Stimulated activated CD4-positive, alpha-beta T cell treated with anti-CD3 and anti-CD28 coated beads, Interleukin-1b, Interleukin-23, amount 100 ng/mL, for 4 hours (primary cell): ENCODE measurements at places on chromosomes 4 and X.

DNA sequence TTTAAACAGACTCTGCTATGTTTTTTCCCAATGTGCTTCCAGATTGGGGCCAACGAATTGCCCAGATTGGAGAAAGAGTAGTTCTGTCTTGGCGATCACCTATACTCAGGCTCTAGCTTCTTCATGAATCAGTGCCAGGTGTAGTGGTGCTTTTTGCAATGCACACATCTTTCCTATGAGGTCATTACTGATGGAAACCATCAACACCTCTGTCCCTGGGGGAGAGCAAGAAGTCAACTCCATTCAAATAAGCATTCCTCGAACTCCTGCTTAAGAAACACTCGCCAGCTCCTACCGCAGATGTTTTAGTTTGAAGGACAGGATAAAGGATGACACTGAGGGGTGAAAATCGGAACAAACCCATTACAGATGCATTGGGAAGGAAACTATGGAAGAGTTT lies 156.5 kb upstream of the DKK2 start:
- DNase-seq: no peak

DNA sequence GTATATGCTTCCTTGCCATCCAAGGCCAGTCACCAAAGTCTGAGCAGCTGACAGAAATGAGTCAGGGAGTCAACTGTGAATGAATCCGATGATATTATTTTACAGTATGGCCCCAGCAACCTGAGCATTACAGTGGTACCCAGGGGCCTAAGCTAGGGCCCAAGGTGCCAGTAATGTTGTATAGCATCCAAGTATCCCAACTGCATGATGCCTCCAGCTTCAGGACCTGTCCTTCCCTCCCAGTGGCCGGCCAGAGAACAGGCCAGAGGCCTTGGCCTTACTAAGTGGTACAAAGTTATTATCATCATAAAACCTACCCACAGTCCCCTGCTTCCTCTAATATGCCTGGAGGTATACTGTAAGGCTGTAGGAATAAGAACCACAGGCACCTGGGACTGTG lies 79.9 kb downstream of the RFC1 start:
- DNase-seq: no peak

- no peak for DNase-seq
Observed at GRCh38 chrX:73940893-73941470, 363.0 kb upstream of the ZCCHC13 start.

- DNase-seq: no peak
Observed at GRCh38 chr4:89719536-89720090, 117.3 kb downstream of the SNCA start.

GRCh38 chrX:124239324-124239723 lies 93.1 kb upstream of the TEX13D start:
- no peak for DNase-seq

DNA sequence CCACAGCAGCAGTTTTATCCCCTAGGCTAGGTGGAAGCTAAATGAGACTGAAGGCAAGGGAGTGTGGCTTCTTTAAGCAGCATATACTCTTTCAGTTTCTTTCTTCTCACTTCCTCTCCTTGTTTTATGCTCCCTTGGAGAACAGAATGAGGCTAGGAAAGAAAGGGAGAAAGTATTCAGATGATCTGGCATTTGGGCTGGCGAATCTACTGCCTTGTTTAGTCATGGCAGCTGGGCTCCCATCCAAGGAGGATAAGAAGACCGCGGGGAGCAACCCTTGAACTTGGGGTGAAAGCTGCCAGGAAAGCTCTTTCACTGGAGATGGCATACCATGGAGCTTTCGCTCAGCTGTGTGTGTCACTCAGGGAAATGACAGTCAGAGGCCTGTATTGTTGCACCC lies 72.1 kb downstream of the ARHGEF38 start:
- no peak for DNase-seq

GRCh38 chr4:100738196-100739165 lies 220.7 kb upstream of the EMCN start:
- no peak for DNase-seq

DNA sequence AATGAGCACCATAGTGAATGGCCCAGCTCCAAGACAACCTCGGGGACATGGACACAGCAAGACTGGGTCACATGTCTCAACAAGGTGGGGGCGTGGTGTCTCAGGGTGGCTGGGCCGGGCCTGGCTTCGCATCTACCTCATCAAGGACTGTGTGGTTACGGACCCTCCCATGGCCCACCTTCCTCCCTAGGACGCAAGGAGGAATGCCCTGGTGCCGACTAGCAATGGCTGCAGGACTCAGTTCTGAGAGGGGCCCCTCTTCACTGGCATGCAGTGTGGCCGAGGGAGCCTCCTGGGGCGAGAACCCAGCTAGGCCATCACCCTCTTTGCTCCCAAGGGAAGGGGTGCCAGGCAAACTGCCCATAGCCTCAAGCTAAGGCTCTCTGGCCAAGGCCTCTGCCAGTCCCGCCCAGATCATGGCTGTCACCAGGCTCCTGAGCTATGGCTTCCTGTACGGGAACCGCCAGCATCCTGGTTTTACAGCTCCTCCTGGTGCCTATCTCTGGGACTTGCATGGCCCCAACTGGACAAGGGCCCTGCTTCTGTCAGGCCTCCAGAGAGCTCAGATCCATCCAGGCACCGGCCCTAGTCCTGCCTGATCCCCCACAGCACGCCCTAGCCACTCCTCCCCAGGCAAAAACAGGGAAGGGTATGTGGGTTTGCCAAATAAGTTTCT lies 218.0 kb upstream of the AGTR2 start:
- DNase-seq: no peak

DNA sequence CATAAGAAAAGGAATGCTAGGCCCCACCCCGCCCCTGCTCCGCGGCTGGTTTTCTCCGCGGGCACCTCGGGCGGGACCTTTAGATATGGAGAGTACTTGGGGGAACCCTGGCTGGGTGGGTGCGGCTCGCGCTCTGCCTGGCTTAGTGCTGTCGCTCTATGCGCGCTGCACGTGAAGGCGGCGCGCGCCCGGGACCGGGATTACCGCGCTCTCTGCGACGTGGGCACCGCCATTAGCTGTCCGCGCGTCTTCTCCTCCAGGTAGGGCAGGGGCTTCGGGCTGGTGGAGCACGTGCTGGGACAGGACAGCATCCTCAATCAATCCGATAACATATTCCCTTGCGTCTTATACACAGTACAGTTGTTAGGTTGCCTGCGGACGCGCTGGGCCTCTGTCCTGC lies 56.0 kb downstream of the MAGEB10 start:
- DNase-seq: no peak

DNA sequence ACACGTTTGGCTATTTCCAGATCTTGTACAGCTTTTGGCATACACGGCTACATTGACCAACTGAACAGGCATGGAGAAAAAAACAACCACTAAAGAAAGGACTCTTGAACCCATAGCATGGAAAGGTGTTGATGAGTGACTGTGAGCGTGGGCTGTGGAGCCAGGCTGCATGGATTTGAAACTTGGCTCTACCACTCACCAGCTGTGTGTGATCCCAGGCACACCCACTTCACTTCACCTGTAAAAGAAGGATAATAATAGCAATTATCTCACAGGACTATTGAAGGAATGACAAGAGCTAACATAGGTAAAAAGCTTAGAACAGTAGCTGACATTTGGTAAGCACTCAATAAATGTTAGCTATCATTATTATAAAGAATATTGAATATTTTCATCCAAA lies 301.7 kb upstream of the CPEB2 start:
- no peak for DNase-seq

DNA sequence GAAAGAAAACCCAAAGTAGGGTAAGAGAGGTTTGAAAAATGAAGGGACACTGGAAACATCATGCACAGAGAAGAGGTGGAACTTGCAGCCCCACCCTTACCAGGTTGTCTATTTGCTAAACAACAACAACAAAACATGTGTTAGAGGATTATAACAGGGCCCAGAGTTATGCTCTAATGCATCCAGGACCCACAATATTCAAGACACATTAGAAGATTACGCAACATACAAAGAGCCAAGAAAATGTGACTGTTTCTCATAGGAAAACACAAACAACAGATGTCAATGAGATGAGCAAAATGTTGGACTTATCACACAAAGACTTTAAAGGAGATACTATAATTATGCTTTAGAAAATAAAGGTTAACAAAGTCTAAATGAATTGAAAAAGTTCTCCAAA lies 128.5 kb downstream of the LRBA start:
- no peak for DNase-seq

DNA sequence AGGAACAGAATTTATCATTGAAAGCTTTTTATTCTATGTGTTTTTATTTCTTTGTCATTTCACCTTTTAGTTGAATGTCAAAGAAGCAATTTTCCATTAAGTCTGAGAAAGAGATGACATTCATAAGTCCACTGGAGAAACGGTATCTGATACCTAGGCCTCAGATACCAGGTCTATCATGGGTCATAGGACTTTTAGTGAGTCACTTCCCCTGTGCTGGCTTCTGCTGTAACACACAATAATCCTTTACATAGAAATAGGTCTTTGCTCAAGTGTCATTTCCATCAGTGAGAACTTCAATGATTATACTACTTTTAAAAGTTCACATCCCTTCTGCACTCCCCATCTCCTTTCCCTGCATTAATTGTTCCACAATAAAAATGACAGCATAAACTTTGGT lies 125.5 kb upstream of the ARMCX2 start:
- DNase-seq: no peak

DNA sequence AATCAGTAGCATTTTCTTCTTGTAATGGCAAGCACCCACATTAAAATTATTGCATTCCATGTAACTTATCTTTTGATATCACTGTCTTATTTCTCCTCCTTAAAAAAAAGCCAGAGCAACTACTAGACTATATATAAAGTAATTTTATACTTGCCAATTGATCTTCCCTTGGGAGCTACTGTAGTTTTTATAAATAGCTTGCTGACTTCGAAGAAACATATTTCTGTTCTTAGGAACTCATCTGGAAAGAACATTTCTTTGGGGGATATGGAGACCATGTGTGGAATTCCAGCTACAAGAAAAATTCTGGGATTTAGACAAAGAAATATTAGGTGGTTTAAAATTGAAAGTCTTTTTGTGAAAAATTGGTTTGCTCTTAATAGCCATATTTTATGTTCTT lies 94.9 kb downstream of the BMPR1B start:
- no peak for DNase-seq

DNA sequence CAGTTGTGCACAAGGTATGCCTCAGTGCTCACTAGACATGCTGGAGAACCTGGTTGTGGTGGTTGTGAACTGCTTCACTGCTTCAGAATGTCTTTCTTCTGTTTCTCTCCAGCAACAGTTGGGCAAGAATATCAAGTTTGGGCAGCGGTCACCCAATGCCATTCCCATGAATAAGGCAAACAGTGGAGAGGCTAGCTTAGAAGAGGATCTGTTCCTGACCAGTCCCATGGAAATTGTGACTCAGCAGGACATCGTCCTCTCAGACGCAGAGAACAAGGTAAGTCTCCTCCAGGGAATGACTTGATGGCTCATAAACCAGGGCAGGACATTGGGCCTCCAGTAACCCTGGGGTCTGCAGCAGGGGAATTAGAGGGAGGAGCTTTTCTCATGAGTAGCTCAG lies 79.9 kb downstream of the AASDH start:
- DNase-seq: no peak

- no peak for DNase-seq
Observed at GRCh38 chr4:38366456-38366855, 297.5 kb upstream of the KLF3 start.

DNA sequence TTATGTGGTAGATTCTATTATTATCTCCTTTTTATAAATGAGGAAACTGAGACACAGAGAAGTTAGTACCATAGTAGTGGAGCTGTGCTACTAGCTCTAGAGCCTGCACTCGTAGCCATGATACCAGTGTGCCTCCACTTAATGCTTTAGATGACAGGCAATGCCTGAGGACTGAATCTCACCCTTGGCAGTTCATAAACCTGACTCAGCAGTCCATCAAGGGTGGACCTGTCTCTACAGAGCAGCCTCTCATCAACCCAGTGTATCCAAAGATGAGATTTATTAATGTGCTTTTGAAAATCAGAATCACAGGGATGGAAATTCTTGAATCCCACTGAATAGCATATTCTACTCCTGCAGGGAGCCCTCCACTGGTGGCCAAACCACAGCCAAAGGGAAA lies 483.2 kb upstream of the DIPK2B start:
- no peak for DNase-seq

DNA sequence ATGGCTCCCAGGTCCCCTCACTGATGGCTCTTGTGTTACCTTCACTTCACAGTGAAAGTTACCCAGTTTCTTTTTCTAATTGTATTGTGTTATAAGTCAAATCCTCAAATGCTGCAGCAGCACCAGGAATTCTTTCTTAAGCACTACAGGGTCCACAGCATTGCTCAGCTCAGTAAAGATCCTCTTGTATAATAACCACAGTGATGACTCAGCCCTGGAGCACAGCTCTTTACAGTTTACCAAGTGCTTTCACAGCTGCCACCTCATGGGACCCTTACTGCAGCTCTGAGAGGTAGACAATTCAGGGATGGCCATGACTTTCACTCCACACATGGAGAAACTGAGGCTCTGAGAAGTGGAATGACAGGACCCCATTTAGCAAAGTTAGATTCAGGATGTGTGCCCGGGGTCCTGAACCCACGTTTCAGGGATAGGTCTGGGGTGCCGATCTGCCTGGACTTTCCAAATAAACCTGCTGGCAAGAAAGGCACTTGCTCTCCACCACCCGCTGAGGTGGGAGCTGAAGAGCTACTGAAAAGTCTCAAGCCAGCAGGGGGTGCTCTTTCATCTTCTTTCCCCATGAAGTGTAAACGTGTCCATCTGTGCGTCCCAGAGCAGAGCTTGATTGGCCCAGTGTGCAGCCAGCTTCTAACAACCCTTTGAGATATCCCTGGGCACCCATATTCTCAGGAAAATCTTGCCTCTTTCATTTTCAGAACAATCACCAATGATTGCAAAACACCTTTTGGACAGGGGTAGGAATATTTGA lies 35.7 kb upstream of the GABRQ start:
- no peak for DNase-seq

DNA sequence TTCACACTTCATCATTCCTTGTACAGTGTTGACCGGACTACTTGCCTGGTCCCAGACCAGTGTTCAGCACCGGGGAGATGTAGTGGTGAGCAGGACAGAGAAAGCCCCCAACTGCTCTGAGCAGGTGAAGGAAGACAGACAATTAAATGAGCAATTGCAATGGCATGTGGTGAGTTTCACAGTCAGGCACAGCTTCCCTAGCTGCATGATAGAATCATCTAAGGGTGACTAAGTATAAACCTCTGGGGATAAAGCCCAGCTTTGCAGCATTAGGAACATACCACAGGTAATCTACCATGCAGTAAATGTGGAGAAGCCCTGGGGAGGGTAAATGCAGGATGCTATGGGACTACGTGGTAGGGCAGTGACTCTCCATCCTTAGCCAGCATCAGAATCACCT lies 47.8 kb downstream of the TMA16 start:
- DNase-seq: no peak

- DNase-seq: no peak
Observed at GRCh38 chrX:115233497-115234455, at the start of gene LRCH2. LRCH2 (minus strand) TSS chrX:115234096; CDS start chrX:115234041, 55 bp downstream.

DNA sequence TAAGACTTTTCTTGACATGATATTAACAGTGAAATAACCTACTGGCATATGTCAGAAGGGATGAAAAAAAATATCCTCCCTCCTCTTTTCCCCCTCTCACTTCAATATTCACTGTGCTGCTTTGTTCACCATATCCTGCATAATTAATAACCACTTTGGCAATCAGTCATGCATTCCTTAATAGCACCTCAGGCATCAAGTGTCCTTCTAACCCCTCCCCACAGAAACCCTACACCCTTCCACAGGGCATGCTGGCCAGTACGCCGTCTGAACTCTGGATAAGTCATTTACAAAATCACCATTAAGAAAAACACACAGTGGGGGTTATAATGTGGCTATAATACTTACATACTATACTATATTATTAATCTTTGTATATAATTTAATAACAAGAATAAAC lies 165.9 kb downstream of the PDGFC start:
- no peak for DNase-seq
